ENCODE measurements at places on chromosomes 11 and 22. TPM values are rescaled to one million over a fixed set of nuclear protein-coding genes. Genes with fewer than 3 reads are reported as not detected.

- no peak for DNase-seq
Observed at GRCh38 chr11:86503131-86503530, 128.4 kb downstream of the CCDC81 start.

- no peak for DNase-seq
Observed at GRCh38 chr22:49360746-49361145, 466.9 kb downstream of the BRD1 start.

GRCh38 chr11:132312161-132312560 is 941.7 kb downstream of the NTM start:
- DNase-seq, result no peak

DNA sequence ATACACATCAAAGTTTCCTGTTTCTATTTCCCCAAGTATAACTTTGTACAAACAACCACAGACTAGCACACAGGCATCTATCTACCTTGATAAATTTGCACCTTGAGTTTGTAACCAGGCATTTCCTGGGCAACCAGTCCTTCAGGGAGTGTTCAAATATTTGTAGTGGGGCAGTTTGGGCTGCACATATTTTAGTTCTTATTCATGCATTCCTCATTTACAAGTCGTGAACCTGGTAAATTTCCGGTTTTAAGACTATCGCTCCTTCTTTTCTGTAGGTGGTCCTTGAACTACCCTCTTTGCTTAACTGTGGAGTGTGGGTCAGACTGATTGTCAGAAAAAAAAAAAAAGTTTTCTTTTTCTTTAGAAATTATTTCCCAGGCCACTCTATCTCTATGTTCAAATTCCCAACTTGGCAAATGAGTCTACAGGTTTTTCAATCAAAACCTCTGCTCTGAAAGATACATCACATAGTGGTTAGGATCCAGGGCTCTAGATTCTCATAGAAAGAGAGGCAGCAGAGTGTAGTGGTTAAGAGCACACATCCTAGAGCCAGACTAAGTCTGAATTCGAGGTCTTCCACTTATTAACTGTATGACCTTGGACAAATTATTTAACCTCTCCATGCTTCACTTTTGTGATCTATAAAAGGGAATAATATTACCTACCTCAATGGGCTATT is 201.5 kb downstream of the SOX6 start:
- DNase-seq, result no peak

DNA sequence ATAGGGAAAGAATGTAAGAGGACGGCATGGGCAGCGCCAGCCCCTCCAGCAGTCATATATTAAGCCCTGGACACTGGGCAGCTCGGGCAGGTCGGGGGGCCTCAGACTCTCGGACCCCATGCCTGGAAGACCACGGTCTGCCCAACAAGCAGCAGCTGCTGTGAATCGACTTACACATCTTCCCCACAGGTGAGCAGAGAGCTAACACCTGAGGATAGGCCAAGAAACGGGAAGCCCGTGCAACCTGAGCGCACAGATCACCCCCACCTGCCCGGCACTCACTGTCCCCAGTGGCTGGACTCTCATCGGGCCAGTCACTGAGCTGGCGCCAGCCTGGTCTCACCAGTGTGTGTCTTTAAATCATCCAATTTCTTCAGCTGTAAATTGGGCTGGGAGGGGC is 4.7 kb upstream of the TCF20 start:
- no peak for DNase-seq

DNA sequence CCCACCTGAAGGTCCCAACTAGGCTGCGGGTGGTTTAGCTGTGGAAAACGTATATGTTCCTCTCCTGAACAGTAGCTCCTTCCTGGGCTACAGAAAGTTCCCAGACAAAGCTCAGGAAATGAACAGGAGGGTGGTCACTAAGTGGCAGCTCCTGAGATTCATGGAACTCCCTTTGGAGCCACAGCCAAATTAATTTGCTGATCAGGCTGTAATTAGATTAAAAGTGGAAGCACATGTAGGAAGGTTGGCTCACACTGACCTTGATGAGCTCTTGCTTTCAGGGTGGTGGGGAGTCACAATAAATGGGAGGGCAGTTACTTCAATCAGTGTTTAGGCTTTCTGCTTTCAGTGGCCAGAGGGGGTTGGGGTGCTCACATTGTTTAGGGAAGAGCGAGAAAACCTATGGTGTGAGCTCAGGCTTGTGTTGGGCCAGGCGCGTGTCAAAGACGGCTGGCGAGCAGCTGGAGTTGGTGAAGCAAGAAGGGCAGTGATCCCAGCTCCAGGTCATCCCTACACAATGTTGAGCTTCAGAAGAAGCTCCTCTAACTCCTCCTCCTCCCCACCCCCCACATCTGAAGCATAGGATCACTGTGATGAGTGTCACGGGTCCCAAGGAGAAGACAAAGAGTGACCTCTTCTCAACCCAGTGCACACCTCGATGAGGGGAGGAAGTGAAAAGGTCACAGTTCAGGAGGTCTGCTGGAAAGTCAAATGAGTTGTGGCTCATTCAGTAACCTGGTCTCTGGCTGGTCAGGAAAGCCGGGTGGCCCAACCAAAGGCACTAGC is 42.5 kb downstream of the CLPB start:
- DNase-seq, result no peak

OR2AG2 gene
- not detected for total RNA-seq

GRCh38 chr11:88569342-88569741 is 231.8 kb upstream of the CTSC start:
- DNase-seq, result no peak

DNA sequence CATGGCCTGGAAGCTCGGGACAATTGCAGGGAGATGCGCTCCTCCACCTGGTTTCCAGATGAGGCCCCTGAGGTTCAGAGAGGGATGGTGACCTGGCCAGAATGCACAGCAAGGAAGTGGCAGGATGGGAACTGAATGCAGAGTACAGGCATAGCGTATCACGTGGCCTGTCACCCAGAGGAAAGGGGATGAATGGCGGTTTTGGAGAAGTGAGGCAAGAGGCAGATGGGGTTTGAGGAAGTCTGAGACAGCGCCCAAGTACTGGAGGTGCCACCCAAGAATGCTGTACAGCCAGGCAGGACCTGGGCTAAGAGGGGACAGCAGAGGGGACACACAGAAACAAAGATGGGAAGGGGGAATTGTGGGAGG is 4.9 kb downstream of the RAB3IL1 start:
- no peak for DNase-seq

TRIM66 gene
- 18.5 TPM for total RNA-seq

GRCh38 chr22:23178512-23179254 is 1.6 kb upstream of the BCR start:
- DNase-seq, result peak; percentile 59

BEST1 gene
- total RNA-seq, result not detected

DNA sequence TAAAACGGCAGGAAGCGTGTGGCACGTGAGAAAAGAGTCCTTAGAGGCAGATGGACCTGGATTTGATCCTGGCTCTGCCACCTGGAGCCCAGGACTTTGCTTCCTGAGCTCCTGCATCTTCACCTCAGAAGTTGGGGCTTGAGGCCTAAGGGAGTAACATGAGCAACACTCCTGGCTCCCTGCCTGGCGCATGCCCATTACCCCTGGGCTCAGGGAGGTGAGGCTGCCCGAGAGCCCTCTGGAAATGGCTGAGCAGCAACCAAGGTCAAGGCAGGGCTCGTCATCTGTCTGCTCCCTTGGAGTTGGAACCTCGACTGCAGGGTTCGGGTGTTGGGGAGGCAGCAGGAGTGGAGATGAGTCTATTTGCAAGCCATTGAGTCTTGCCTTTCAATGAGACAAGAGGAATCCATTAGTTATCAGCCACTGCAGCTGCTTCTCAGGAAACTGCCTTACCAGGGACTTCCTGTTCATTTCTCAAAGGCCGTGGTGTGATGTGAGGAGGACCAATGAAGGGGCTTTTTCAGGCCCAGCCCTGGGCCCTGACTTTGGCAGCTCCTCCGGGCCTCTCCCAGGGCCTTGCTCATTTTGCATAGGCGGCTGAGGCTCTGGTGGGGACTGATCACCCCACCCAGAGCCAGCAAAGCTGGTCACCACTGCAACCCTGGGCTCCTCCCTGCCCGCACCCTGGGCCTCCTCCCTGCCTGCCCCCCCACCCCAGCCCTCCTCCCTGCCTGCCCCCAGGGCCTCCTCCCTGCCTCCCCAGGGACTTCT is 6.4 kb downstream of the FADS2 start:
- DNase-seq, result peak; percentile 82

DNA sequence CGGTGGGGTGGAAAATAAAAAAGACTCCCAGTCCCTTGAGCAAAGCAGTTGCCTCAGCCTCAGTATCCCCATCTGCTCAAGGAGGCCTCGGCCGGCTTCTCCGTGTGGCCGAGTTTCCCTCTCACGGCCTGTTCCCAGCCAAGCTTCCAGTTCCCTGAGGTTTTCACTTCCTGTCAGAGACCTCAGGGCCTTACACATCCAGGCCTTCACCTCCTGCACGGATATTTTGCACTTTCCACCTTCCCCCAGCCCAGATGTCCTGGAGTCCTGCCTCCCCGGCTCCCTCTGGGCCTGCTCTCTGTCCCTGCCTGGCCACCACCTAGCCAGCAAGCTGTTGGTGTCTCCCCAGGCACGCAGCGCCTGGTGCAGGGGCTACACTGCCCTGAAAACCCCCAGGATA is 41.1 kb upstream of the CD82 start:
- no peak for DNase-seq

SIRT3 gene
- 11.3 TPM for total RNA-seq

- DNase-seq, result peak; percentile 73
Observed at GRCh38 chr11:61080526-61080925, 21.8 kb upstream of the CD5 start.

PICK1 gene
- 15.2 TPM for total RNA-seq

NOX4 gene
- not detected for total RNA-seq

SLC22A8 gene
- not detected for total RNA-seq

DNA sequence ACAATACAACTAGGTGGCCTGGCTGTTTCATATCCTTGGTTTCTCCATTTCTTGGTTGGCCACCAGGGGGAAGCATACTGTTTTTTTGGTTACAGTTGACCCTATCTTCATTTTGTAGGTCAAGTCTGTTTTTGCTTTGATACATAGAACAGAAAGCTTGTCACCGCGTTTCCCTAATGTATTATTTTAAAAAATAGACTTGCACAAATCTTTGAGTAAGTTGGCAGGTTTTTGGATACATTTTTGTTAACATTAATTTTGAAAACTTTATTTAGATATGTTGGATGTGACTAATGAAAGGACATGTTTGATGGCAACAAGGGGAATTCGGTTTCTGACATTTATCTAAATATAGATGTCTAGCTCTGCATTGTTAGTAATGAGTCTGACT is 3.0 kb downstream of the NCR3LG1 start:
- DNase-seq, result peak; percentile 75

MAPK8IP2 gene
- 0.29 TPM for total RNA-seq

GRCh38 chr11:34633990-34634693 is 13.2 kb downstream of the EHF start:
- DNase-seq, result peak; percentile 26

PLXNB2 gene
- total RNA-seq, result 11.1 TPM

- DNase-seq, result peak; percentile 85
Observed at GRCh38 chr11:118198370-118198769, 21.9 kb upstream of the SCN2B start.
